ENCODE measurements at places on chromosomes 12 and 14. TPM values are rescaled to one million over a fixed set of nuclear protein-coding genes. Genes with fewer than 3 reads are reported as not detected.
A peak's percentile ranks its signal among the peaks of the same experiment; 100 is the strongest.

DNA sequence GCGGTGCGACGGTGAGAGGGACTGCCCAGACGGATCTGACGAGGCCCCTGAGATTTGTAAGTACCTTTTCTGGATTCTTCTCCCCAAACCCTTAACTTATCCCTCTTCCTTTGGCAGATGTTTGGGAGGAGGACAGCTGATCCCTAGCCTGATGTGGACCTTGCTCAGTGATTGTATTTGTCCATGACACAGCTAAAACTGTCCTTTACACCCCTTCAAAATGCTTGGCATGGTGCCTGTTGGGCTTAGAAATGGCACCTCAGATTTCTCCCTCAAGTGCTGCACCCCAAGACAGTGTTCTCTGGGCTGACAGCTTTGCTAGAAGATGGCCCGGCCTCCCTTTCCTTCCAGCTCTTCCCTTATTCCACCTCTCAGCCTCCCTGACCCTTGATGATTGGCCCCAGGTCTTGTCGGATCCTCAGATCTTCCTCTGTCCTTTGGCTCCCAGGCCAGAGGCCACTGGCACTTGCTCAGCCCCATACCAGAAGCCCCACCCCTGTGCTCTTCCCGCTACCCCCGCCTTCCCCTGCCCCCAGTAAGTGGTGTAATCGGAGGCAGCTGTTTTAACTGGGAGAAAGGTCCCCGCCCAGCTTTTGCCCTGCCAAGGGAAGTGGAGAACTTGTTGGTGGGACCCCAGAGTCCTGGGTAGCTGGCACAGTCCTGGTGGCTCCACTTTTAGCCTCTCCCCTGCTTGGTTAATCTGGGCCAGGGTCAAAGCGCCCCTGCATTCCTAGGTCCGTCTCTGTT lies 8.7 kb downstream of the LRP1-AS start:
- DNase-seq: peak; percentile 82

DNA sequence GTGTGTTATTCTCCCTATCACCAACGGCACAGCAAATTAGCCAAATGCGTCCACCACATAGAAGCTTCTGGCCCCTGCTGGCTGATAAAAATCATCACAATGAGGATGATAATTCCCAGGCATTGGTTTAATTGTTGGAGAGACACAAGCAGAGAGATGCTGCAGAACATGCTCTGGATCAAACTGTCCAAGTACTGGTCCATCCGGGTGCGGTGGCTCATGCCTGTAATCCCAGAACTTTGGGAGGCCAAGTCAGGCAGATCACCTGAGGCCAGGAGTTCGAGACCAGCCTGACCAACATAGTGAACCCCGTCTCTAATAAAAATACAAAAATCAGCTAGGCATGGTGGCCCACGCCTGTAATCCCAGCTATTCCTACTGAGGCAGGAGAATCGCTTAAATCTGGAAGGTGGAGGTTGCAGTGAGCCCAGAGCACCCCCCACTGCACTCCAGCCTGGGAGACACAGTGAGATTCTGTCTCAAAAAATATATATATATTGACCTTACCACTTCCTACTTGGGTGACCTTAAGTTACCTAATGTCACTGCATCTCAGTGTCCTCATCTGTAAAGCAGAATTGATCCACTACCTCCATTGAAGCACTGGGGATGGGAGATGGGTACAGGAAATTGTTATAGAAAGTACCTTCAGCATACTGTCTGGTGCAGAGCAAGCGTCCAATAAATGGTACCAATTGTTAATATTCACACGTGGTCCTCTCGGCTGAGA lies 83.7 kb upstream of the EGLN3 start:
- DNase-seq: no peak

GRCh38 chr12:22535478-22535877 lies 8.9 kb downstream of the C2CD5 start:
- DNase-seq: no peak

Gene RIN3
- total RNA-seq: 27.3 TPM

DNA sequence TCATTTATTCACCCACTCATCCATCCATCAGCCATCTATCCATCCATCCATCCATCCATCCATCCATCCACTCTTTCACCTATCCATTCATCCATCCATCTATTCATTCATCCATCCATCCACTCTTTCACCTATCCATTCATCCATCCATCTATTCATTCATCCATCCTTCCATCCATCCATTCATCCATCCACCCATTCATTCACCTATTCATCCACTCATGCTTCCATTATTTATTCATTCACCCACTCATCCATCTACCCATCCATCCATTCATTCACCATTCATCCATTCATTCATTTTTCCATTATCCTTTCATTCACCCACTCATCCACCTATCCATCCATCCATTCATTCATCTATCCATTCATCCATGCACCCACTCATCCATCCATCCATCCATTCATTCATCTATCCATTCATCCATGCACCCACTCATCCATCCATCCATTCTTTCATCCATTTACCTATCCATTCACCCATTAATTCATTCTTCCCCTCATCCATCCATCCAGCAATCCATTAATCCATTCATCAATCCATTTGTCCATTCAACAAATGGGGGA lies 360.9 kb downstream of the ADGRD1 start:
- no peak for DNase-seq

Gene TRIM9
- total RNA-seq: 1.7 TPM

DNA sequence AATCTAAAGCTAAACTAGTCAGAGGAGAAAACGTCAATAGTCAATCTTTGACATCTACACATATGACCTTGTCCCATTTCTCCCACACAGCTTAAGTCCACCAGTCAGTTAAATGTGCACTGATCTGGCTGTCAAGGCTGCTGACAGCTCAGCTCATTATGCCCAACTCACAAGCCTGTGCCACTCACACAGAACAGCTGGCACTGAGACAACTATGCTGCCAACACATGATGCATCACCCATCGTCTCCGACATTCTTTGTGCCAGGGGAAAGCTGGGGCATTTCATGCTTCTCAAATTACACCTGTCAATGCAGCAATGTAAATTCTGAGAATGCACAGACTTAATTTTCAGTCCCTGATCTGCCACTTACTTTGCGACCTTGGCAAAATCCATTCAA lies 25.3 kb downstream of the GNS start:
- peak; percentile 53 for DNase-seq
